ENCODE measurements at places on chromosomes 4 and X.

- DNase-seq, result no peak
These were observed 74.3 kb upstream of the PPP2R3B start for GRCh38 chrX:460823-461640.

- no peak for DNase-seq
These were observed 360.2 kb downstream of the GLUD2 start for GRCh38 chrX:121407627-121408026.

- no peak for DNase-seq
These were observed 183.1 kb upstream of the S100G start for GRCh38 chrX:16466640-16467432.

DNA sequence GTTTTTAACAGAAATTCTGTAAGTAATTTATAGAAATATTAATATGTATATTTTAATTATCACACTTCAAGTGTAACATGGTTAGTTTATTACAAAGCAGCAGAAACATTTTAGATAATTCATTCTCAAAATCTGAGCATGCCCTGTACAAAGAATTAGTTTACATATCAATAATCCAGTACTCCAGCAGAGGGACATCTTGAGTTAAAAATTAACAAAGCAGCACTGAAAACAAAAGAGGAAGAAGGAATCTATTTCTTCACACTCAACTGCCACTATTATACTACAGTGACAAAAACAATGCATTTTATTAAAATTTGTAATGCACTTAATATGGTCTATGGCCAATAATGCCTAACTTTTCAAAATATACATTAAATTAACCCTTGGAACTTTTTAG is 179.1 kb upstream of the KLHL4 start:
- no peak for DNase-seq

GRCh38 chr4:73676861-73677323 is 56.7 kb upstream of the RASSF6 start:
- DNase-seq, result no peak

DNA sequence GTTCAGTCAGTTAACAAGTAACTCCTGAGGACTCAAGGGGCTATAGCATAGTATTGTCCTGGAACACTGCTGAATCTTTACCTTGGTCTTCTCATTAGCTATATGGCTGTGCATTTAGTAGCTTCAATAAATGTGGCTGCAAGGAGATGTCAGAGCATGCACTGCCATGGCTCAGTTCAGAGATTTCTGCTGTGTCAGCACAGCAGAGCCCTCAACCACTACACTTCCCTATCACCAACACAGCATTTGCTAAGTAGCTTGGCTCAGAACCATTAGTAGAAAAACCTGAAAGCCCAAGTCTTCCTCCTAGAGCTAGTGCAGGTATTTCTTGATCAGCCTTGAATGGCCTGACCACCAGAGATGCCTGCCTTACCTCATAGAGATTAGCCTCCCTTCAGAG is 466.0 kb downstream of the IDS start:
- no peak for DNase-seq

GRCh38 chrX:97597954-97598353 is 714.2 kb downstream of the RPA4 start:
- no peak for DNase-seq

- peak; percentile 5 for DNase-seq
These were observed 1.1 kb downstream of the PJA1 start for GRCh38 chrX:69163936-69164741.

DNA sequence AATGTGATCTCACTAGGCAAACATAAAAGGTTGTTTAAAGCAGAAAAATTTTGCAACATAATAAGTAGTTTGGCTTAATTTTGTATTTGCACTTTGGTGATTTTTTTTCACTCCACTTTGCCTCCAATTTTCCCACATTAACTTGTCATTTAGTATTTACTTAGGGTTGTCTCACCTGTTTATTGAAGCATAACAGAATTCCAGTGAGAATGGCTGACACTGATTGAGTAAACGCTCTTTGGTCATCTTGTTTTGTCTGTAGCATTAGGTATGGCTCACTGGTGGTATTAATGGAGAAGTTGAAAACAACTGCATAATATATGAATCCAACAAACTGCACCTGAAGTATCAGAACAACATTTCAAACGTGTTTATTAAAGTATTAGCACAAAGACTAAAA is 799.5 kb upstream of the ADGRL3 start:
- no peak for DNase-seq

GRCh38 chrX:73127700-73128241 is 48.5 kb upstream of the PABPC1L2A start:
- no peak for DNase-seq

- no peak for DNase-seq
These were observed 105.9 kb downstream of the OR13H1 start for GRCh38 chrX:131649741-131650140.

GRCh38 chrX:115011428-115011827 is 6.0 kb downstream of the IL13RA2 start:
- no peak for DNase-seq

GRCh38 chr4:63556332-63556731 is 852.9 kb downstream of the TECRL start:
- no peak for DNase-seq

- DNase-seq, result no peak
These were observed 119.7 kb downstream of the NFKB1 start for GRCh38 chr4:102620697-102621497.

GRCh38 chr4:40628888-40629287 is 776 bp downstream of the RBM47 start:
- DNase-seq, result no peak
